ENCODE measurements at places on chromosomes 1 and 21. TPM values are rescaled to one million over a fixed set of nuclear protein-coding genes. Genes with fewer than 3 reads are reported as not detected.

Gene KHDRBS1
- total RNA-seq, result 36.6 TPM

Gene SDHC
- total RNA-seq, result 17.7 TPM

Gene CD1E
- total RNA-seq, result not detected

Gene CYP4A22
- not detected for total RNA-seq

Gene MRPS21
- total RNA-seq, result 29.0 TPM

Gene C4BPA
- total RNA-seq, result not detected

Gene EIF4G3
- 34.5 TPM for total RNA-seq

Gene HYI
- 13.6 TPM for total RNA-seq

Gene ATP13A2
- total RNA-seq, result 45.1 TPM

Gene MARK1
- 10.3 TPM for total RNA-seq

Gene C1orf94
- not detected for total RNA-seq

Gene LCE1B
- total RNA-seq, result not detected

Gene LCE6A
- not detected for total RNA-seq

Gene IGSF9
- 20.9 TPM for total RNA-seq

Gene ASAP3
- total RNA-seq, result 10.5 TPM

Gene PLA2G2D
- total RNA-seq, result not detected

Gene TMEM52
- 2.9 TPM for total RNA-seq

Gene LCE1C
- not detected for total RNA-seq

Gene CYP2J2
- total RNA-seq, result 0.68 TPM

Gene CFHR1
- not detected for total RNA-seq

Gene CLEC20A
- not detected for total RNA-seq

Gene CRP
- total RNA-seq, result not detected

Gene PTAFR
- total RNA-seq, result 5.1 TPM

Gene OSBPL9
- 76.9 TPM for total RNA-seq

Gene ASTN1
- under 0.01 TPM for total RNA-seq

Gene OR11L1
- total RNA-seq, result not detected

Gene PTGER3
- total RNA-seq, result under 0.01 TPM

Gene IPP
- 16.3 TPM for total RNA-seq

Gene F5
- not detected for total RNA-seq

Gene VSIG8
- total RNA-seq, result 0.34 TPM

Gene FAM151A
- not detected for total RNA-seq

Gene BRINP3
- not detected for total RNA-seq

Gene NOS1AP
- under 0.01 TPM for total RNA-seq

Gene CHIA
- total RNA-seq, result not detected

Gene AIRE
- total RNA-seq, result not detected

Gene INAVA
- total RNA-seq, result 77.3 TPM

Gene B3GALT5
- total RNA-seq, result 0.36 TPM

Measured in nasal cavity respiratory epithelium epithelial cell of viscerocranial mucosa (primary cell).